Stimulated activated CD8-positive, alpha-beta memory T cell treated with anti-CD3 and anti-CD28 coated beads, Interleukin-4, amount 100 ng/mL, for 1 hour (primary cell): ENCODE measurements at places on chromosomes 4 and X.

DNA sequence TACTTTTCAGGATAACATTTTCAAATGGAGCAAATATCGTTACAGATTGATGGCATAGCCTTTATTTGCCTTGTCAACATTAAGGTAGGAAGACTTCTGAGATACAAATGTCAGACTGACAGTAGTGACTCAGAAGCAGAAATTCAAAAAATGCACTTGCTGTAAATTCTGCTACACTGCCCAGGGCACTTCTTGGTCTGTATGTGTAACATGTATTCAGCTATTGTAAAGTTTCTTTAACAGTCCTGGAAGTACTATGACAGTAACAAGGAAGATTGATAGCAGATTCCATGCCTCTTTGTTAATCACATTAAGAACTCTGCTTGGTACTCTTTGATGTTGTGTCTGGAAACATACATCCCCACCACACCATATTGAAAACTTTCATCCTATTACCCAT, 69.6 kb upstream of the PCDH18 start:
- no peak for DNase-seq

DNA sequence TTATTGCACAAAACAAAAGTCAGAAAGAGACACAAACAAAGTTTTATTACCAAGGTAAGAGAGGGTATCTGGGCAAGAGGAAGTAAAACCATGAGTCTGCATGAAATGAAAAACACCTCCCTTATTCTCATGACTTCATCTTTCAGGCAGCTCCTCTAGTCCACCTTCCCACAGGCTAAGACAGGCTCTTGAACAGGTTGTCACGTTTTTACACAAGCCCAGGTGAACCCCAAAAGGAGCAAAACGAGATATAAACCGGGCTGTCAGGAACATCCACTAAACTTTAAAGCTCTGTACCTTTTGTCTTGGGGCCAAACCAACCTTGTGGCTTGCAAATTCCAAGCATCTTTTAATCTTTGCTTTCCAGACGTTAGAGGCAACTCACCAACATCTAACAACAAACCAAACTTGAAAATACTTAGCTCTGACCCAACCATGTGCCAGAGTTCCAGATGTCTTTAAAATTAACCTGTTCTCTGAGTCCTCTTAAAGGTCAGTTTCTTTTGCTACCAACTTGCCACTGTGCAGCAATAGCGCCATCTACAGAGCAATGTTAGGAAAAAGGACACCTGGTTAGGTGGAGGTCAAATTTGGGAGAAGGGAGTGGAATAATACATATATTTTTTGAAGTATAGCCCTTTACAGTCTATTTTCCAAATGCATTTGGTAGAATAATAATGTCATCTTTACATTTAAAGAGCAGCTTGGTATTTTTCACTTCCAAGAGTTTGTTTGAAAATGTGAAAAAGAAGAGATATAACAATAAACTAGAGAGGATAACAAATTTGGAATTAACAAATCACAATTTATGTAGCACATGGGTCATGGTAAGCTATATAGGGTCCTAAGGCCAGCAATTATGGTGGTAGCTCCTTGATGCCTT, 73.1 kb downstream of the QRFPR start:
- no peak for DNase-seq

- no peak for DNase-seq
Observed at GRCh38 chrX:40021647-40022046, 76.1 kb downstream of the BCOR start.

- DNase-seq, result no peak
Observed at GRCh38 chrX:109826954-109827708, 94.1 kb upstream of the ACSL4 start.

DNA sequence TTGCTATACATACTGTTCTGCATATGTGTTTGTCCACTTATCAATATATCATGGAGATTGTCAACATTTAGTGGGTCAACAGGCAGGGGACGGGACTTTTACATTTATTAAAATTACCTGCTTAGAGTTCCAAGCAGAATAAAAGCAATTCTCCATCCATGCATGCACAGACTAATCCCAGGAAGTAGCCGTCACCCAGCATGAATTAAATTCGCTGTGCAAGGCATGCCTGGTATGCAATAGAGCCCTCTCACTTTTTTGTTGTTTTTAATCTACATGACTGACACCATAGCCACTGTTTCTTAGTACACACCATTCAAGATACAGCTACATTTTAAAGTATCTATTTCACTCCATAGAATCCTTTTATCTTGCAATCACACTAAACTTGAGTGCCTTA, 108.9 kb downstream of the USP46 start:
- DNase-seq, result no peak

DNA sequence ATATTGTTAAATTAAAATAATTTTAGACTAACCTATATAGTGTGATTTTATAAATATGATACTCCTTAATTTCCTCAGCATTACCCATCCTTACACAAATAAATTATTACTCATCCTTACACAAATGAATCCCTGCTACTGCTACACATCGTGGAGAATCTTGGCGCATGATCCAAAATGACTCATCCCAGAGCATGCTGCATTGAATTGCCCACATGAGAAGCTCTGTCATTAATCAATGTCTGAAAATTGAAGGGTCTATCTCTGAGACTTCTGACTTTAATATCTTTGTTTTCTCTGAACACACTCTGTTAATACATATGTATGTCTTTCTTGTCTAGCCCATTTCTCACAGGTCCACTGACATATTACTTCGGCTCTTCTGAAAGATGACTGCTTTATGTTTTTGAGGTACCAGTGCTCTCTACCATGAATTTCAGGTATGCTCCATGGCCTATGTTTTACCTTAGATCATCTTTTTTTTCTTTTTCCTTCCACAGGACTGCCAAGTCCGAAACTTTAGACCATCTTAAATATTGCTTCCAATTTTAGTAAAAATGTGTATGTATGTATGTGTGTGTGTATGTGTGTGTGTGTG, 15.7 kb upstream of the DUSP21 start:
- no peak for DNase-seq

DNA sequence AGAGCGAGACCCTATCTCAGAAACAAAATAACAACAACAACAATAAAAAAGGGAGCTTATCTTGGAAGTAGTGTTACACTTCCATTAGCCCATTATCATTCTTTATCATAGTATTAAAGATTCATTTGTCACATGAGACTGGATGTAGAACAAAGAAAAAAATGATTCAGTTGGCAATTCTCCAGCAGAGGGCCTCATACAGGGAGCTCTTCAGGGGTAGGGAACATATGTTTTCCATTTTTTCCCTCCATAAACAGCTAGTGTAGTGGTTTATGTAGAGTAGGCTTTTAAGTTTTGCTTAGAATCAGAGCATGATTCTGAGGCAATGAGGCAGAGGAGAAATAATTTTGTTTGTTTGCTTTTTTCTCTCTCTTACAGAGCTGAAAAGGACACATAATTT, 5.8 kb downstream of the CPE start:
- no peak for DNase-seq

DNA sequence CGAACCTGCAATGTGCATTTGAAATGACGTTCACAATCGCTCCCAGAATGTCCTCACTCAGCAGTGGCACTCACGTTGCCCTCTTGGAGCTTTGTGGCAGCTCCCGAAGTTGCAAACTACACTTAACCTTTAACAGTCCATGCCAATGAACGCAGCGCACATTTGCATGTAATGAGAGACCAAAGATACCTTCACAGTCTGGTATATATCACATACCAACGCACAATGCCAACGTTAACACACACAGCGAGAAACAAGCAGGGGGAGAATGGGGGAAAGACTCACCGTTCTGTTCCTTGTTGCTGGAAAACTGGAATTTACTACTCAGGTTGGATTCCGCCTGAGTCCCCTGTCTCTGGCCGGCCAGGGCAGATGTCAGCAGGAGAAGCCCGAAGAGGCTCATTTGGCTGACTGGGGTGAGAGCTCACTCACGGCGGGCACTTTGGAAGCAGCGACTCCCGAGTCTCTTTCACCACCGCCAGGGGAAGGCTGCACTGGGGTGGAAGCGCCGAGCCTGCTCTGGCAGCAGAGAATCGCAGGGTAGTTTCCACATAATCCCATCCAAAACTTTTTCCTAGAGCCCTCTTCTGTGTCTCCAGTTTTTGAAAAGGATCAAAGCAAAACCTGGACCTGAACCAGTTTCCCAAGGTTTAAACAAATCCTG, 966 bp downstream of the PDGFC start:
- DNase-seq, result no peak

DNA sequence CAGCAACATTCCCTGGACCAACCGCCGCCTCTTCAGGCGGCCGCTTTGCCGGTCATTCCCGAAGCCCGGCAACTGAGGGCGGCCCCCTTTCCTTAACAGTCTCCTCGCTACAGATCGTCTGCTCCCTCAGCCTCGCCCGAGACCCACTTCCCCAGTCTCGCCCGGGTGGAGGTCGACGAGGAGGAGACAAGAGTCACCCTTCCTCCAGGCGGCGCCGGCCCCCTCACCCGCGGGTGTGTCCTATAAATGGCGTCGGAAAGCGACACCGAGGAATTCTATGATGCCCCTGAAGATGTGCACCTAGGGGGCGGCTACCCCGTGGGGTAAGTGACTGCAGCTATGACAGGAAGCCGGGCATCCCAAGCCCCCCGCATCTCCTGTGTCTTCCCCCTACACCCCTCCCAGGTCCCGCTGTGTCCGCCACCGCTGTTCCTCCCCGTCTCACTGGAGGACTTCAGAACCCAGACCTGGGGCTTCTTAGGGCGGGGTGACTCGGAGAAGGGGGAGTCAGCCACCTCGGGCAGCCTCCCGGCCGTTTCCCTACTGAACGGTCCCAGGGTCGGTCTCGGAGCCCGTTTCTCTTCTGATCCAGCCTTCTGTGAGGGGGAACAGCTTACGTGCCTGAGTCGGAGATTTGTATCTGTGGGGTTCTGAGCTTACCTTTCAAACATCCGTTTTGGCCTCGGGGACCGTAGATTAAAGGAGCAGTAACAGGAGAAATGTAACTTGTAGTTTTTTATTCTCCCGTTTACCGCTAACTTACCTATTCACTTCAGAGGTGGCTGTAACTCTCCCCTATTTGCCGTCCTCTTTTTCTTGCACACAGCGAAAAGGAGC, 570 bp downstream of the WDR44 start:
- DNase-seq, result peak; percentile 15

- DNase-seq, result no peak
Observed at GRCh38 chrX:15322072-15322471, 6.6 kb upstream of the ASB11 start.

DNA sequence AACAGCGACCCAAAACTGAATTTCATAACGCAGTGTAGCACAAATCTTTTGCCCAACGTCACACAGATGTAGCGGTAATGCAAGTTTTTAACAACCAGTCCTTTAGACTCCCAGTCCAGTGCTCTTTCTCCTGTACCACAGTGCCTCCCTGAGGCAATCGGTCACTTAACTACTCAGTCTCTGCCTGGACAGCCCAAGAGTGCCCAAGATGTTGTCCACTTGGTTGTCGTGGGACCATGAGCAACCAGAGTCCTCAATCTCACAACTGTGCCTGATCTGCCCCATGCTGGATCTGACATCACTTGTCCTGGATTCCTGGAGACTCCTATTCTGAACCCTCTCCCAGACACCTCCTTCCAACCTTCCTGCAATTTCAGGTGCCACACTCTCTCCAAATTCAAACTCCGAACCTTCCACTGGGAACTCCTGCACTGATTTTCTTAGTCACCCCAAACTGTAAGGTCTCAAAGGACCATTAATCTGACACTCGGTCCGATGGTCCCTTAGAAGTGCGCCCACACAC, 702 bp downstream of the MMGT1 start:
- no peak for DNase-seq

DNA sequence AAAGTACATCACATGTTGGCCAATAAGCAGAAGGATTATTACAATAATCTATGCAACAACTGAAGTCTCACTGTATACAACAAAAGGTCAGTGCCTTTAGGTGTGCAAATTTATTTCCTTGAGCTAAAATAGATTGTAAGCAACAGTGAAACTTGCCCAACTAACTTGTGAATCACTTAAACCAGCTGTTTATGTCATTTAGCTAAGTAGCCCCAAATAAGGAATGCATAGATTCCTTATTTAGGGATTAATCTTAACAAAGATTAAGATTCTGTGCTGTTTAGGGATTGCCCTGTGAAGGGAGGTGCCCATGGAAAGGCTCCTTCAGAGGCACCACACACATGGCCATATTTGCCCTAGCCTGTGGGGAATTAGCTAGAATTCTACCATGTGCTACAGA, 168.6 kb downstream of the MAML3 start:
- no peak for DNase-seq

- DNase-seq, result no peak
Observed at GRCh38 chr4:153025406-153025805, 89.3 kb downstream of the FHDC1 start.

- DNase-seq, result no peak
Observed at GRCh38 chr4:80452768-80453167, 117.2 kb downstream of the CFAP299 start.

- no peak for DNase-seq
Observed at GRCh38 chr4:137674066-137674465, 141.8 kb upstream of the PCDH18 start.

DNA sequence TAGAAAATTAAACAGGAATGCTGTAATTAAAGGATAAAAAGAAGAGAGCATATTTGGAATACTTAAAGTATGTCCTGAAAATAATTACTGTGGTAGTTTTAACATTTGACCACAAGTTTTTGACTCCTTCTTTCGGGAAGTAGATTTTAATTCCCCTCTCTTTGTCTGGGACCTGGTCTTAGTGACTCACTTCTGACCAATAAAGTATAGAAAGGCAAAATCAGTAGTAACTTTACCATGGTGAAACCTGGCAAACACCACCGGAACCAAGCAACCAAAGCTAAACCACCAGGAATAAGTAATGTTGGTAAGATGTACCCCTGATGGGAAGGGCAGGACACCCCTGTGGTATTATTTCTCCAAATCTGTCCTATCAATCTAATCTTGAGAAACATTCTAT, 314.8 kb downstream of the PDHA2 start:
- DNase-seq, result no peak

GRCh38 chr4:98833384-98833783, 95.5 kb downstream of the EIF4E start:
- DNase-seq, result no peak

- no peak for DNase-seq
Observed at GRCh38 chrX:140723121-140723715, 13.7 kb downstream of the LINC00632 start.
